Stimulated activated naive CD8-positive, alpha-beta T cell treated with anti-CD3 and anti-CD28 coated beads, Interleukin-15, Interleukin-2, amounts not matched to agents 100 U/mL and 50 U/mL, for 24 hours (primary cell): ENCODE measurements at places on chromosomes 12 and 14.
A peak's percentile ranks its signal among the peaks of the same experiment; 100 is the strongest.

- DNase-seq: no peak
Measured at GRCh38 chr14:53330441-53330840, 177.3 kb upstream of the DDHD1 start.

GRCh38 chr14:39038542-39038941, 64.5 kb downstream of the SEC23A start:
- DNase-seq: no peak

GRCh38 chr14:23408307-23408630, 196 bp upstream of the MYH6 start:
- DNase-seq: no peak

DNA sequence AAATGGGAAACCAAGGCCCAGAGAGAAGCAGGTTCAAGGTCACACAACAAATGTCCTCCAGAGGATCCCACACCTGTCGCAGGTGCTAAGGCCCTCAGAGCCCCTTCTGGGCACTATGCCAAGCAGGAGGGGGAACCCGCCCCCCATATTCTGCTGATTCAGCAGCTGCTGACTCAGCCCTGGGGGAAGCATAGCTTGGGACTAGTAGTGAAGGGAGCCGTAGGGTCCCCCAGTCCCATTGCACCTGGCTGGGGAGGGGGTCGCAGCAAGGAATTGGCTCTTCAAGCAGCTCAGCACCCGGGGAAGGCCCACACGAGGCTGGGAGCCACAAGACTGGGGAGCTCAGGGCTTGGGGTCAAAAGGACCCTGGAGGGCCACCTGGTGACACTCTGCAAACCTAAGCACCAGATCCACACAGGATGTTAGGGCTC, 1.0 kb downstream of the RASAL1 start:
- no peak for DNase-seq

GRCh38 chr12:5428332-5429221, 3.3 kb upstream of the NTF3 start:
- DNase-seq: no peak

DNA sequence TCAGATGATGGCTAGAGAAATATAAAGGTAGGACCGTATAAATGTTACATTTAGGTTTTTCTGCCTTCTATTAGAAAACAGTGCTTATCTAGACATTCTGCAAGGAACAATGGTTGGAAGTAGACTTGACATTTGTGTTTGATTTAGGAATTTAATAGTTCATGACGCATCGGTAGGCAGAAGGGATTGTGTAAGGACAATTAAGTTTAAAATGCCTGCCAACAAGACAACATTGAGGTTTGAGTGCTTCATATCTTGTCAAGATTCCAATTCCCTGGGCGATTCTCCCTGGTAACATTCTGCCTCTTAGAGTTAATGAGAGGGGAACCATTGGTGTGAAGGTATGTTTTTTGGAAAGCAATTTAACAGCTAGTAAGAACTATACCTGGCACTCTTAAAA, 186.8 kb upstream of the RBM19 start:
- DNase-seq: no peak

DNA sequence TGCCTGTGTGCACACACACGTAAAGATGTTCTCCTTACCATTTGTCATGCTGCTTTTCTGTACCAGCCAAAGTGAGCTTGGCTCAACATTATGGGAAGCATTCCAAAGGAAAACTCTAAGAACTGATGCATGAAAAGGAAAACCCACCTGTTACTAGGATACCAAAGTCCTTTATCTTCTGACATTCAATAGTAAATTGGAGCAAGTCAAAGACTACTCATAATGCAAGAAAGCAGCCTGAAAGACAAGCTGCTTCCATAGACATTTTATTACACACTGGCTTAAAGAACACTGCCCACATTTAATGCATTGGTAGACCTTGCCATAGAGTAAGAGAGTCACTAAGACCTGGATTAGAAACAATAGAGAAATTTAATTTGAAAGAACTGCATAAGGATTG, 159.0 kb downstream of the LRIG3 start:
- DNase-seq: no peak

GRCh38 chr14:26636561-26636960, 38.7 kb upstream of the NOVA1 start:
- DNase-seq: no peak

DNA sequence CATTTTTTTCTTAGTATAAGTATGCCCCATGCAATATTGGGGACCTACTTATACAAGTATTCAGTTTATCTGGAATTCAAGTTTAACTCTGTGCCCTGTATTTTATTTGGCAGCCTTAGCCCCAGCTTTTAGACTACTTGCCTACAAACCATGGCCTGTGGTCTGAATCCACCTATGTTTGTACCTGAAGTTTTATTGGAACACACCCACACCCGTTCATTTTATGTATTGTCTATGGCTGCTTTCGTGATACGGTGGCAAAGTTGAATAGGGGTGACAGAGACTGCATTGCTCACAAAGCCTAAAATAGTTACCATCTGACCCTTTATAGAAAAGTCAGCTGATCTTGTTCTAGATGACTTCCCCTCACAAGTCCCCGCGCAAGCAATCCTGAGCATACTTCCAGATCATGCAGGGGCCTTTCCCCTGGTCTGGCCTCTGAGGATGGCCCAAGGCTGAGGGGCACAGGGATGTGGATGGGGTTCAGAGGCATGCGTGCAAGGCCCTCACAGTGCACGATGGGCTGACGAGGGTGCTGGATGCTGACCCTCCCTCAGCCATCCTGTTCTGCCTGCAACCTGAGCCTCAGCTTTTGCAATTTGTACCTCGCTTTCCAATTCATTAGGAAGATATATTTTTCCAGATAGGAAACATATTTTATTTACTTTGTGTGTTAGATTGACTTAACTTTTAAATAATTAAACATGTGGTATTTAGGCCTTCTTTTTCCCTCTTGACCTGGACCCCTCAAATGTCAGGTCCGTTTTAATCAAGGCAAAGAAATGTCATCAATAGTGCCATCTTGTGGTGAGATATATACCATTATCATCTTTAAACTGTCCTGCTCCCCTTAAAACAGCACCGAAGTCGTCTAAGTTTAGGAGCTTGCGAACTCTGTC, 527.3 kb upstream of the CCDC196 start:
- DNase-seq: no peak

DNA sequence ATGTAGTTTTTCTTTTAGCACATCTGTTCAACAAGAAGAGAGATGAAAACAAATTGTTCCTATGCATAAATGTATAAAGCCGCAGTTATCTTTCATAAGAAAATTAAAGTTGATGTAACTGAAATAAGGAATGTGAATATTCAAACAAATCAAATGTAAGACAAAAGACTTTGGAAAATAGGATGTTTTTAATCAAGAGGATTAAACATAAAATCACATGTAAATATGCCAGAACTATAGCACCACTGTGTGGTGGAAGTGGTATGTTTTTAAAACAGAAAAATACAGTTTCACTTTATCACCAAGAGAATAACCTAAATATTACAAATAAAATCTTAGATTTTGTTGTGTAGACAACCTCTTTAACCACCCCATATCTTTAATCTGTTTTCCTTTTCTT, 40.4 kb downstream of the CAPS2 start:
- DNase-seq: no peak

DNA sequence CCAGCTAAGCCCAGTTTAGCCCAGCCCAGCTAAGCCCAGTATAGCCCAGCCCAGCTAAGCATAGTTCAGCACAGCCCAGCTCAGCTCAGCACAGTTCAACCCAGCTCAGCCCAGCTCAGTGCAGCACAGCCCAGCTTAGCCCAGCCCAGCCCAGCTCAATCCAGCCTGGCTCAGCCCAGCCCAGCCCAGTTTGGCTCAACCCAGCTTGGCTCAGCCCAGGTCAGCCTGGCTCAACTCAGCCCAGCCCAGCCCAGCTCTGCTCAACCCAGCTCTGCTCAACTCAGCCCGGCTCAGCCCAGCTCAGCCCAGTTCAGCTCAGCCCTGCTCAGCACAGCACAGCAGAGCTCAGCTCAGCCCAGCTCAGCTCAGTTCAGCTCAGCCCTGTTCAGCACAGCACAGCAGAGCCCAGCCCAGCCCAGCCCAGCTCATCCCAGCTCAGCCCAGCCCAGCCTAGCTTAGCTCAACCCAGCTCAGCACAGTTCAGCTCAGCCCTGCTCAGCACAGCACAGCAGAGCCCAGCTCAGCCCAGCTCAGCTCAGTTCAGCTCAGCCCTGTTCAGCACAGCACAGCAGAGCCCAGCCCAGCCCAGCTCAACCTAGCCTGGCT, 330.9 kb downstream of the TMEM121 start:
- DNase-seq: no peak

DNA sequence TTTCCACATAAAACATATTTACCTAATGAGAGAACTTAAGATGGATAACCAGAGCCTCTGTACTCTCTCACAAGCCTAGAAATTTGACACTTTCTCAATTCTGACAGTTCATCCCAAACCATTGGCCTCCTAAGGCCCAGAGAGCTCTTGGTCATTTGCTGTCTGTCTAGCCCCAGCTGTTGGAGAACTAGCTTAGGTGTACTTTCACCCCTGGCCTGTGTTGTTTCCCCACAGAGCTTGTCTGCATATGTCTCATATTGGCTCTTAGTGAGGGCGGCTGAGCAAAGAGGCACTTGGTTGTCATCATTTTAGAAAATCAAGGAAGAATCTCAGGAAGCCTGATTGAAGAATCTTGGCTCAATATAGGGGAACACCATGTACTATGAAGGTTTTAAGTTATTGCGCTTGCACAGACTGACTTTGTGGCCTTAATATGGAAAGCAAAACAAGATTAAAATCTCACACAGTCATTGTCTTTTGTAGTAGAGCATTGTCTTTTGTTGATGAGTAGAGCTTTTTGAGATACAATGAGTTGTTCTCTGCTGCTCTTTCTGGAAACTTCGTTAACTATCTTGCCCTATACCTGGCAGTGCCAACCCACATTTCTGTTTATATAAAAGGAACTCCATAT, 324.6 kb downstream of the RAD51B start:
- DNase-seq: no peak

GRCh38 chr12:88238406-88238805, 96.3 kb downstream of the TMTC3 start:
- no peak for DNase-seq

- no peak for DNase-seq
Measured at GRCh38 chr12:80359703-80360102, 84.3 kb upstream of the PTPRQ start.

DNA sequence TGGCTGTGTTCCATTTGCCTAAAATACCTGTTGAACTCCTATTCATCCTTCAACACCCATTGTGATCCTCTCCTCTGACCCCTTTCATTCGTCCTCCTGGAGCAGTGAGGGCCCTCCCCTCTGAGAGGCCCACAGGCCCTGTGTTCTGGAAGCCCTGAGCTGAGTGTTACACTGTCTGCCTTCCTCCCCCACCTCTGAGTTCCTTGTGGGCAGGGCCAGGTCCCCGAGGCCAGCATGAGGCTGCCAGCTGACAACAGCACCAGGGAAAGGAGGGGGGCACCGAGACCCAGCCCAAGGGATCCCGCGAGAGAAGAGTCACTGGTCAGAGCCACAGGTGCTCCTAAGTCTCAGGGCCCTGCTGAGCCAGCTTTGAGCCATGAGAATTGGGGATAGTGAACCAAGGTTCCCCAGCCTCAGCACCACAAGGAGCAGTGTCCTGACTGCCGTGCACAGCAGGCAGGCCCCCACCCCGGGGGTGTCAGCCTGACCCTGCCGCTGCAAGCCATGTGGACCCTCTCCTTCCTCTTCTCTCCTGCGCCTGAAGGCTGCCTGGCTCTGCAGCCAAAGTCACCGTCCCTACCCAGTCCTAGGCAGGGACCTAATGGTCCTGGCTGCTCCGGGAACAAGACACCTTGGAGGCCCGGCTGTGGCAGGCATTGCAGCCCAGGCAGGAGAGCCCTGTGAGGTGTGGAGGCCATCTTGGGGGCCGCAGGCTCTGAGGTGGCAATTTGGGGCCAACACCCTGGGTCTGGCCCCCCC, 52.5 kb downstream of the BEGAIN start:
- peak; percentile 1 for DNase-seq

GRCh38 chr12:64747695-64748094, 11.5 kb downstream of the GNS start:
- no peak for DNase-seq

DNA sequence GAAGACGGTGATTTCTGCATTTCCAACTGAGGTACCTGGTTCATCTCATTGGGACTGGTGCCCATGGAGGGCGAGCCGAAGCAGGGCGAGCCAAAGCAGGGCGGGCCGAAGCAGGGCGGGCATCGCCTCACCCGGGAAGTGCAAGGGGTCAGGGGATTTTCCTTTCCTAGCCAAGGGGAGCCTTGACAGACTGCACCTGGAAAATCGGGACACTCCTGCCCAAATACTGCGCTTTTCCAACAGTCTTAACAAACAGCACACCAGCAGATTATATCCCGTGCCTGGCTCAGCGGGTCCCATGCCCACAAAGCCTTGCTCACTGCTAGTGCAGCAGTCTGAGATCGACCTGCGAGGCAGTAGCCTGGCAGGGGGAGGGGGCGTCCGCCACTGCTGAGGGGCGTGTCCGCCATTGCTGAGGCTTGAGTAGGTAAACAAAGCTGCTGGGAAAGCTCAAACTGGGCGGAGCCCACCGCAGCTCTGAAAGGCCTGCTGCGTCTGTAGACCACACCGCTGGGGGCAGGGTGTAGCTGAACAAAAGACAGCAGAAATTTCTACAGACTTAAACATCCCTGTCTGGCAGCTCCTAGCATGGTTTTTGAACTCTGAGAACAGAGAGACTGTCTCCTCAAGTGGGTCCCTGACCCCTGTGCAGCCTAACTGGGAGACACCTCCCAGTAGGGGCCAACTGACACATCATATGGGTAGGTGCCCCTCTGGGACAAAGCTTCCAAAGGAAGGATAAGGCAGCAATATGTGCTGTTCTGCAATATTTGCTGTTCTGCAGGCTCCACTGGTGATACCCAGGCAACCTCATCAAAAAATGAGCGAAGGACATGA, 77.2 kb downstream of the BAZ1A start:
- no peak for DNase-seq

DNA sequence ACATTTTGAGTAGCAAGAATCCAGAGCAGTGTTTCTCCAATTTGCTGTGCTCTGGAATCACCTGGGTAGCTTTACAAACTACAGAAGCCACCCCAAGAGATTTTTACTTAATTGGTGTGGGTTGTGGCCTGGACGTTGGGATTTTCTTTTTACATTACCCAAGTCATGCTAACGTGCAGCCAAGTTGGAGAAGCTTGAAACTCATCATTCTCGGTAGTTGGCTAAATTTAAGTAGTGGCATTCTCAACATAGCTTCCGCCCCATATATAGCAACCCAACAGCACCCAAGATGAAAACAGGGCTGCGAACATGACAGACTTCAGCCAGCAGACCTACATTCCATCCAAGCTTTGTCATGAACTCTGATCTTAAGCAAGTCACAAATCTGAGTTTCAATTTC, 25.0 kb downstream of the DAD1 start:
- no peak for DNase-seq

DNA sequence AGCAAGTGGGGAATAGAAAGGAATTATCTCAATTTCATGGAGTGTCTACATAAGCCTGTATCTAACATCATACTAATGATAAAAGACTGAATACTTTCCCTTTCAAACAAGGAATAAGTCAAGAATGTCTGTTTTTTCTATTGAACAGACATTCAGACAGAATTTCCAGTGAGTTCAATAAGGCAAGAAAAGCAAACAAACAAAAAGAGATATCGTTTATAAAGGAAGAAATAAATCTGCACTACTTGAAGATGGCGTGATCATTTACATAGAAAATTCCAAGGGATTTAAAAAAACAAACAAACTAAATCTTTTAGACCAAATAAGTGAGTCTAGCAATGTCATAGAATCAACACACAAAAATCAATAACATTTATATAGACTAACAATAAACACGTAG, 273.1 kb upstream of the FOXG1 start:
- no peak for DNase-seq
